ENCODE measurements at places on chromosomes 12 and 14.

DNA sequence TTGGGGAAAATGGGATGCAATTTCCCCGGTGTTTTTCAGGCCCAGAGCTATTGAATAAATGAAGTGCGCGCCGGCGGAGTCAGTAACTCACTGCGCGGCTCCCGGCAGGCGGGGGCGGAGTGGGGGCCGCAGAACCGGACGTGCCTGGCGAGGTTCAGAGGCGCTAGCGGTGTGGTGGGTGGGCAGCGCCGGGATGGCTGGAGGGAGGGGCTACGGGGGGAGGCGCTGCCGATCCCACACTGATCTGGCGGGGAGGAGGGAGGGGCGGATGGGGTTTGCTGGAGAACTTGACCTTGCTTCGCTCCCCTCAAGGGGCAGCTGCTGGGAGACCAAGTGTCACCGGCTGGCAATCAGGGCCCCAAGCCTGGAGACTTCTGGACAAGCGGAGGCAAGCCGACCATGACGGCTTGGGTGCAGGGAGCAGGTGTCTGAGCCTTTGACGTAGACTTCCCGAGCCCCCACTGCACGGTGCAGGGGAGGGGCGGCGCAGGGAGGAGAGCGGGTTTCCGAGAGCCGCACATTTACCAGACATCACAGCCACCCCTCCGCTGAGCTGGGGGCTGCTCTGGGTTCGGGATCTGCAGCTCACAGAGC lies 174.1 kb upstream of the RTL1 start:
- DNase-seq: no peak

DNA sequence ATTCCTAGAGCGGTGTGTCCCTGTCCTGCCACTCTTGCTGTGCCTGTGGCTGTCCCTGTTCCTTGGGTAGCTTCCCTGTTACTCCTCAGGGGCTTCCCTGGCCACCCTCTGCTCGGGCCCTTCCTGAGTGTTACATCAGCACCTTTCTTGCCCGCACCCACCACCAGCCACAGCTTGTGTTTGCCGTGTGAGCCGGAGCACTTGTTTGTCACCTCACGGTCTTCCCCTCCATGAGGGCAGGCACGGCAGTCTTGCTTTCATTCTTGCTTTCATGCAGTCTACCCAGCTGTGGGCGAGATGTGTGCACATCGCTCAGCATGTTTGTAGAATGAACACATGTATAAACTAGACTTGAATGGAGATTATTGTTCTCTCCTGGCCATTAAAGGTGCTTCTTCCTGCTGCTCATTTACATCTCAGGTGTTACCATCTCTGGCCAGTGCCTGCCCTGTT lies 42.0 kb downstream of the TRAF3 start:
- no peak for DNase-seq

DNA sequence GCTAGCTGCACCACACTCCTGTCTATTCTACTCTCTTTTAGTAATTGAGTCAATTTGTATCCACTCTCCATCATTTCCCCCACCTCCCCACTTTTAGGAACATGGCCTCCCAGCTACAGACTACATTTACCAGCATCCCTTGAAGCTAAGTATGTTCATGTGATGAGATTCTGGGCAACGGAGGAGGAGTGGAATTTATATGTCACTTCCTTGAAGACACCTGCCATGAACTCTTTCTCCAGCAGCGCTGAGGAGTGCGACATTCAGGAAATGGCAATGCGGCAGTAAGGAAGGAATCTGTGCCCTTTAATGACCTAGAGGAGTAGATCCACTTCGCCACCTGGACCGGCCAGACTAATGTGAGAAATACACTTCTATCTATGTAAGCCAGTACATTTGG lies 243.7 kb upstream of the DIO2 start:
- no peak for DNase-seq

GRCh38 chr12:61452076-61452475 lies 808.1 kb upstream of the USP15 start:
- no peak for DNase-seq

DNA sequence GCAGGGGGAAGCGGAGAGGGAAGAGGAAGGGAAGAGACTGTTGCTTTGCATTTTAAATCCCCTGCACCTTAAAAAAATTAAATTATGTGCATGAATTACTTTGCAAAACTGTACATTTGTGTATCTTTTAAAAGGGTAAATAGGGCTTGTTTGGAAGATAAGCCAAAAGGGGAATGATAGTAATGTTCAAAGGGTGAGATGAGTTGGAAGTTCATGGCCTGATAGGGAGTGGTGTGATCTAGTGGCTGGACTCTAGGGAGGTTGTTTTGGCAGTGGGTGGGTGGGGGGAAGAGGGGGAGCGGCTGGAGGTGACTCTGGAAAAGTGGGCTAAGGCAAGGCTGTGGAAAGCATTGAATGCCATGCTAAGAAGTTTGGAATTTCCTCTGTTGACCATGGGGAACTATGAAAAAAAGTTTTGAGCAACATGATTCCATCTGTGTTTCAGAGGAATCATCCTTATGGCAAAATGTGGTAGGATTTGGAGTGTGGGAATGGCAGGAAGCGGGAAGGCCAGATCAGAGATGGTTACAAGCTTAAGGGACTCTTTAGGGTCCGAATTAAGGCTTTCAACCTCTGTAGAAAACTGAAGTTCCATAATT lies 25.5 kb upstream of the EMP1 start:
- DNase-seq: no peak

GRCh38 chr12:92105110-92105509 lies 40.5 kb downstream of the BTG1 start:
- no peak for DNase-seq

- no peak for DNase-seq
Measured at GRCh38 chr14:99188731-99189191, 83.2 kb downstream of the BCL11B start.
